ENCODE measurements at places on chromosomes 12 and 14.

- DNase-seq, result no peak
Measured at GRCh38 chr14:65184032-65184764, 81.9 kb upstream of the MAX start.

- DNase-seq, result no peak
Measured at GRCh38 chr12:25286837-25287236, 36.1 kb upstream of the KRAS start.

DNA sequence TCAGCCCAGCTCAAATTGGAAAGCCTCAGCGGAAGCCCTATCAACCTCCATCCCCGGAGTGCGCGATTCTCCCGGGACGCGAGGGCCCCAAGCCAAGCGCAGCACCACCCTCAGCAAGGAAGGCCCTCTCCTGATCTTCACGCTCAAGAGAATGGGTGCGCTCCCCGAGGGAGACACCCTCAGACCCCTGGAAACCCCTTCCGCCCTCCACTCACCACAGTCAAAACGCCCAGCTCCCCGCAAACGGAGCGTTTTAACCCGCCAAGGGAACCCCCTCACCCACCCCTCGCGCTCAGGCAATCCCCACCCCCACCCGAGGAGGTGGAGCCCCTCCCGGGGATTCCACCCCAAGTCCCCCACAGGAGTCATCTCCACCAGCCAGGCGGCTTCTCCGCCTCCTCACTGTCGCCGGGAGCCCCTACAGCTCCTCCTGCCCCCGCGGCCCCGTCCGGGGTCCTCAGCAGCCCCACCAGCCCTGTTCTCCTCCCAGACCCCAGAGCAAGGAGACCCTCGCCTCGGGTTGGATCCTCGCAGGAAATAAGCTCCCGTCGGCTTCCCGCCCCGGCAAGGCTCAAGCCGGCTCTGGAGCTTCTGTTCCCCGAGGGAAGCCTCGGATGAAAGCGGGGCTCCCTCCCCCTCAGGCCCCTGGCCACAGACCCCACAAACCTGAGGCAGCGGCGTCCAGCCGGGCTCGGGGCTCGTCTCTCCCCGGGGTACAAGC lies 507 bp downstream of the BAZ2A start:
- DNase-seq, result peak; percentile 55

DNA sequence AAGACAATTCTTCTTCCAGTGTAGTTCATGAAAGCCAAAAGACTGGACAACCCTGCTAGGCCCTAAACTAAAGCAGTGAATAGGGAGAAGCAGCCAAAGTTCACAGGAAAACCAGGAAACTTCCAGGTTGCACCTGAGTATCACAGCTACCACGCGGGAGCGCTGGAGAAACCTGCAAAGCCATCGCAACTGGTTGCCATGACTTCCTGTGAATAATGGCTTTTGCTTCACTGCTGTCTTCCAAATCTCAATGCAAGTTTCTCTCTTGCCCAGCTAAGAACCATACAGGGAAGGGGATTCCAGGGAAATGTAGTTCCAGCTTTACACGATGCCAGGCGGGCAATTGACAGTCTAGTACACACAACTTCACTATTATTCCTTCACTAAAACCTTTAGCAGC lies 114.1 kb downstream of the GXYLT1 start:
- no peak for DNase-seq

- DNase-seq, result no peak
Measured at GRCh38 chr12:2353281-2353680, 300.5 kb downstream of the CACNA1C start.

DNA sequence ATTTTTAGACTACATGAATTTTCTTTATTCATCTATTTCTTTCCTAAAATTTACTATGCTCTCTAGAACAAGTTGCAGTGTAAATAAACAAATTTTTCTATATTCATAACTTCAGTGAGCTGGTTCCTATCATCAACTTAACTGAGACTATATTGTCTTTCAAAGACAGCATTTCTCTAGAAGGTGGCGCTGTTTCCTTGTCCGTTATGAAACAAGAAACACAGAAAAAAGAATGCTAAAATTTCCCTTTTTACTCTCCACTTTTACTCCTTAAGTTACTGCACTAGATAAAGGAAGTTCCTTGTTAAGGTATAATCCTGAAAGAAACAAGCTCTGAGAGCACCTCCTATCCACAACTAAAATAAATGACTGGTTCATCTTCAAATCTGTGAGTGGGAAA lies 8.2 kb upstream of the CLEC2A start:
- no peak for DNase-seq

- no peak for DNase-seq
Measured at GRCh38 chr12:122437656-122438121, 15.2 kb upstream of the CLIP1 start.

DNA sequence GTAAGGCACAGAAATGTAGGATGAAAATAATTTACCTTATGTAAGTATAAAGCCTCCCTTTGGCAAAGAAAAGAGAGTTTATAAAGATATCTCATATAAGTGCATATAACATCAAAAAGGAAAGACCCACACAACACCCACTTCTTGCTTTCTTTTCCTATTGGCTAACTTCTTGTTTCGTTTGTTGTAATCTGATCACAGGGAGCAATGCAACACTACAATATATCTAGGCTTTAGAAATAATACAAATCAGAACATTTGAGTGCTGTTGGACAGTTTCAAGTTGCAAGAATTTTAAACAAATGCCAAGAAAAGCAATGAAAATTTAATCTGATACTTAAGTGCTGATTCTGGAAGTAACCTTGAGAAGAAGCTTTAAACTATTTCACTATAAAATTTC lies 1.3 kb downstream of the FGD6 start:
- DNase-seq, result no peak

GRCh38 chr12:7344833-7345606 lies 41.1 kb downstream of the ACSM4 start:
- DNase-seq, result no peak

DNA sequence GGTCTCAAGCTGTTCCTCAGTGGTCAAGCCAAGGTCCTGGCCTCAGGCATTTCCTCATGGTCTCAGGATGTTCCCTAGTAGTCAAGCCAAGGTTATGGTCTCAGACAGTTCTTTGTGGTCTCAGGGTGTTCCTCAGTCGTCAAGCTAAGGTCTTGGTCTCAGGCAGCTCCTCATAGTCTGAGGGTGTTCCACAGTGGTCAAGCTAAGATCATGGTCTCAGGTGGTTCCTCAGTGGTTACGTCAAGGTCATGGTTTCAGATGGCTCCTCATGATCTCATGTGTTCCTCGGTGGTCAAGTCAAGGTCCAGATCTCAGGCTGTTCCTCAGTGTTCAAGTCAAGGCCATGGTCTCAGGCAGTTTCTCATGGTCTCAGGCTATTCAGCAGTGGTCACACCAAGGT lies 540.1 kb downstream of the VRK1 start:
- no peak for DNase-seq

GRCh38 chr14:76280221-76280620 lies 95.7 kb upstream of the ESRRB start:
- no peak for DNase-seq

- no peak for DNase-seq
Measured at GRCh38 chr12:119809023-119809422, 68.1 kb downstream of the CIT start.

DNA sequence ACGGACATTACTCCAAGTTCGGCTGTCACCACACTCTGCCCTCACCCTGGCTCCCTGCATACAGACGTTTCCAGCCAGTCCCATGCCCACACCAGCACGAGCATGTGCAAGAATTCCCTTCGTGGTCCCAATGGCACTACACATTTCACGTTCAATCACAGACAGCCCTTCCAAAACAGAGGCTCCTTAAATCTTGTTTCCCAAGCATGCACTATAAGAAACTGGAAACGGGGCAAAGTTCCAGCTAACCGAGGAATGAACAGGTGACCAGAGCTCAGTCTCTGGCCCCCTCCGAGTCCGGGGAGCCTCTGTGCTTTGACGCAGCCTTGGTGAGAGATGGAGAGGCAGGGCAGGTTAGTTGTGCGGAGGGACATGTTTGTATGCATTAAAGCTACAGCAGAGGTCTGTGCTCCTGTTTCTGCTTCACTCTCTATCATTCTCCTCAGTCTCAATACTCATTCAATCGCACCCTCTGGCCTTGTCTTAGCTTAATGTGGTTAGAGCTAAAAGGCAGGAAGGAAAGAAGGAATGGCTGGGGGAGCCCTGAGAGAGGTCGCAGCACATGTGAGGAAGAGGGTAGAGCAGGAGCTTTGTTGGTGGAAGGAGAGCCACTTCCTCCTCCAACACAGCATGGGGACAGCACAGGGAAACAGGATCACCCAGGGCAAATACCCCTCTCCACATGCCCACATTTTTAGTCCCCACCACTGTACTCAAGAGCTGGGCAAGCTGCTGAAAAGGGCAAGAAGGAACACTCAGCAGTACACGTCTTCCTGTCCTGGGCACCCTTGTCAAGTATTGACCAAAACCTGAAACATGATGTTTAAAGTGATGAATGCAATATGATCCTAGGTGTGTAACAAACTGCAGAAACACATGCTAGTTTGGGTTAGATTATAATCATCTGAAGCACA lies 12.2 kb upstream of the SELPLG start:
- no peak for DNase-seq

DNA sequence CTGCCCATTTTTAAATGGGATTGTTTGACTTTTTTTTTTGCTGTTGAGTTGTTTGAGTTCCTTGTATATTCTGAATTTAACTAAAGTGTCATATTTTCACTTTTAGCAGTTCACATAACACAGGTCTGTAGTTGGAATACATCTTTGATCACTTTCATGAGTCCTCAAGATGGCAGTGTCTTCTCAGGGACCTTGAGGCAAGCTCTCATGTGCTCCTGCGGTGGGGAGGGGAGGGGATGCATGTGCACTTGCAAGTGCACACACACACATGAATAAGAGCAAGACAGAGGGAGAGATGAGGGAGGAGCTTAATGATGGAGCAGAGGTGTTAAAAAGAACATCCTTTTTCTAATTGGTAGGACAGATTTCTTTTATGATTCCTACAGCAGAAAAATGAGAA lies 291.4 kb upstream of the OR4E1 start:
- DNase-seq, result peak; percentile 32

- no peak for DNase-seq
Measured at GRCh38 chr12:104175726-104176247, 37.8 kb upstream of the NFYB start.

- DNase-seq, result no peak
Measured at GRCh38 chr12:56894698-56895368, 39.4 kb downstream of the SDR9C7 start.

DNA sequence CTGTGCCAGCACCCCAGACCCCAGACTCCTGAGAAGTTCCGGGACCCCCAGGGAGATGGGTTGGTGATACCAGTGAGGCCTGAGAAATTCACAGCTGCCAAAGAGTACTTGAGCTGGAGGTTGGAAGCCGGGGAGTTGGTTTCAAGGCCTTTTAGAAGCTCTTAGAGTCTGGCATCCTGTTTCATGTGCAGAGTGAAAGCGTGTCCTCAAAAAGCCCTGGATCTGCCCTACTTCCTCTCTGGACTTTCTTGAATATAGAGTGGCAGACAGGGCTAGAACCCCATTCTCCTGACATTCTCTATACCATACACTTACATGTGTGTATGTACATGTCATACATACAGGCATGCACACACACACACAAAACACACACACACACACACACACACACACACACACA lies 31.3 kb upstream of the PPM1A start:
- DNase-seq, result no peak

GRCh38 chr12:75481774-75482173 lies 1.2 kb downstream of the GLIPR1 start:
- DNase-seq, result no peak

- no peak for DNase-seq
Measured at GRCh38 chr12:12450043-12450471, 93.2 kb downstream of the BORCS5 start.

DNA sequence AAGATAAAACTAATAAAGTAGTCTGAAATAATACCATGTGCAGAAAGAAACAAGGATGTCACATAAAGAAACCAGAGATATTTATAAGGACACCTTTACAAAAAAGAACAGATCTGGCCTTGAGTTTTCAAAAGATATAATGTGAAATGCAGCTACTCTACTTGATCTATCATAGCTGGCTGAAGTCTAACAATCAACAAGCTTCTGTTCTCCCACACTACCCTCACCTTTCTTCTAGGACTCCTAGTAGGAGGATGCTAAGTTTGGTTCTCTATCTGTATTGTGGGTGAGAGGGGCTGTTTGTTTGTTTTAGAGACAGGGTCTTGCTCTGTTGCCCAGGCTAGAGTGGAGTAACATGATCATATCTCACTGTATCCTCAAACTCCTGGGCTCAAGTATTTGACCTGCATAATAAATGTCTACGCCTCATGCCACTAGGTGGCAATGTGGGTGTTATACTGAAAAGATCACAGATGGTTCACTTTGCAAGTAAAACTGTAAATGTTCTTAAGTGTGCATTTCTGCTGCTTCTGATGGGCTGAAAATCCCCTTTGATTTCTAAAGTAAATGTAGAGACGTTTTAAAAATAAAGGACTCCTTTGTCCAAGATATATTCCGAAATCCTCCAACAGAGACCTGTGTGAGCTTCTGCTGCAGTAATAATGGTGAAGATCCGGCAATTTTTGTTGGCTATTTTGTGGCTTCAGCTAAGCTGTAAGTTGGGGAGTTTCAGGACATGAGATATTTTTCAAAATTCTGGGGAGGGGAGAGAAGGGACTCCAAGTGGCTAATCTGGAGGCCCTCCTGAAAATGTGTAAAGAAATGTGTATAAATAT lies 269.3 kb downstream of the DAD1 start:
- peak; percentile 7 for DNase-seq

DNA sequence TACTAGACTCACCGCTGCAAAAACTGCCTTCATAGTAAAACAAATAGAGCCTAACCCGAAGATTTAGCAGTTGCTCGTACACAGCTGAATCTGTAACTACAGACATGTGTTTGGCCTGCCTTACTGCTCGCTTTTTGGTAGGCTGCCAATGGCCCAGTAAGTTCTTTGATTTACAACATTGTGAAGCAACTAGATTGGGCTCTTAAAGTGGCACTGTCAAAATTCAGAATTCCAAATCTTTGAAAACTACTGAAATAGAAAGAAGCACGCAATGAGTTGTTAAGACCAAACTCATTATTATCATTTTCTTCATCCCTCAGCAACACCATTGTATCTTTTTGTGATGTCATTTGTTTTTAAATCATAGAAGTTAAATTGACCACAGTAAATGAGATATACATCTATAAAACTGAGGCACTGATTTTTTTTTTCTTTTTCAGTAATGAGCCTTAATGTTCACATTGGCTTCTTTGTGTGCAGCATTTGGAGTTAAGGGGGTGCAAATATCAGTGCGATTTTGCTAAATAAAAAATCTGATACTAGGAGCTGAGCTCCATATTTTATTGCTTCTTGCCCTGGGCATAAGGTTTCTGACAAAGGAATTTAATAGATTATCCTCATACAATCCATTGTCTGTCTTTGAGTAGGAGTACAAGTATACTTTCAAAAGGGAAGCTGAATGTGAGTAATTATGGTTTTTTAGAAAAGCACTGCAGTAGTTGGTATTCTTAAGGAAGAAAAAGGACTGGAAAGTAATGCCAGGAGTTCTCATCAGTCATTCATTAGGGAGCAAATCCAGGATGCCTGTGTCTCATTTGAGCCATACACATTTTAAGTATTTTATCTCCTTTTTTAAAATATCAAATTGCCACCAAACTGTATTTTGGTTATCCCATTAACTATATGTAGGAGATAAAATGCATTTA lies 138.5 kb downstream of the KICS2 start:
- no peak for DNase-seq
